ENCODE measurements at places on chromosomes 1 and 21.
A peak's percentile ranks its signal among the peaks of the same experiment; 100 is the strongest.

GRCh38 chr1:70429219-70429618, 18.2 kb downstream of the CTH start:
- peak; percentile 85 for DNase-seq

GRCh38 chr21:46129846-46130651, 25.3 kb downstream of the FTCD start:
- DNase-seq, result no peak

GRCh38 chr21:36241717-36242116, 78.3 kb upstream of the MORC3 start:
- no peak for DNase-seq

GRCh38 chr1:44261962-44262361, 48.7 kb downstream of the DMAP1 start:
- no peak for DNase-seq

GRCh38 chr1:147202576-147202975, 22.6 kb downstream of the FMO5 start:
- DNase-seq, result no peak

DNA sequence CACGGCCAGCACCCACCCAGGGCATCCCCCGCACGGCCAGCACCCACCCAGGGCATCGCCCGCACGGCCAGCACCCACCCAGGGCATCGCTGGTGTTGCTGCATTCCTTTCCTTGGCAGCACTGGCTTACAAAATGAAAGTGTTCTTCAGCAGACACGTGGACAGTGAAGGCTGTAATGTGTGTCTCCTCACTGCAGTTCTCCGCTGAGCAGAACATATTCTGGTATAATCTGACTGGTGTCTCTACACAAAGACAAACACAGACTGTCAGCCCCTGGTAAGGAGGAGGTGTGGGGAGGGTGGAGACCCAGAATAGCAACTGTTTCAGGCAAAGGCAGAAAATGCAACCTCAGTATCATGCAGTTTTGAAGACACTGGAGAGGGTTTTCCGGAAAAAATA, 7.3 kb downstream of the LYPD8 start:
- DNase-seq, result no peak

- DNase-seq, result peak; percentile 67
Measured at GRCh38 chr1:40185951-40186864, 25.0 kb downstream of the RLF start.

DNA sequence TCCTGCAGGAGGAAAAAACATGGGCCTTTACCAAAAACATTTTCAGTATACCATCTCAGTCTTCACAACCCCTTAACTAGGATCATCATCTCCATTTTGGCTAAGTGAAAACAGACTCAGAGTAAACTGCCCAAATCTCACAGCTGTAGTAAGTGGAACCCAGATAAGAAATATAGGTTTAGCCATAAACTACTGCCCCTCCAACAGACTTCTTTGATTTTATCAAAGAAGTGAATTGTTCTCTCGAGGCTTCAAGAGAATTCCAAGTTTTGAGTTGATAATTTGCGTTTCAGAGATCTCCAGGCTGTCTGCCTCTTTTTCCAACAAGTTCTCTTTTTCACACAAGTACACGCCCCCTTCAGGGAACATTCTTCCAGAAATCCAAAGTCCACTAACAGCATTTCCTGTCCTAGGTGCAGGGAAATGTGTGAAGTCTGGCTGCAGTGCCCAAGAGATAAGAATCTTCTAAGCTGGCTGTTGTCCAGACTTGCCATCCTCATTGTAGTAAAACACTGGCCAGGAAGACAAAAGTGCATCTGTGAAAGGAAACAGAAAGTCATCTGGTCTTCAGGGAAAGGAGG, 30.8 kb downstream of the RNF19B start:
- DNase-seq, result peak; percentile 38

DNA sequence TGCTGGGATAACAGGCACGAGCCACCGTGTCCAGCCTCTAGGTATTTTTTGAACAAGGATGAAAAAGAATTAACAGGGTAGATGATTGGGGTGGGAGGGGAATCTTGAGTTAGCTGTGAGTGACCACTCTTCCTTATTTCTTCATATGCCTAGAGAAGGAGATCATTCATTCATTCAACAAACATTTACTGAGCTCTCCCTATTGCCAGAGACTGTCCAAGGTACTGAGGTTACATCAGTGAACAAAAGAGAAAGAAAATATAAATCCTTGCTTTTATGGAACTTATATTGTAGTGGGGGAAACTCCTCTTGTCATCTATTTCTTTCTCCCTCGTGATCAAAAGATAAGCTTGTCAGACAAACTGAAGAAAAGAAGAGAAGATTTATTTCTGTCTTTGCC, 62.9 kb downstream of the S1PR1 start:
- no peak for DNase-seq

DNA sequence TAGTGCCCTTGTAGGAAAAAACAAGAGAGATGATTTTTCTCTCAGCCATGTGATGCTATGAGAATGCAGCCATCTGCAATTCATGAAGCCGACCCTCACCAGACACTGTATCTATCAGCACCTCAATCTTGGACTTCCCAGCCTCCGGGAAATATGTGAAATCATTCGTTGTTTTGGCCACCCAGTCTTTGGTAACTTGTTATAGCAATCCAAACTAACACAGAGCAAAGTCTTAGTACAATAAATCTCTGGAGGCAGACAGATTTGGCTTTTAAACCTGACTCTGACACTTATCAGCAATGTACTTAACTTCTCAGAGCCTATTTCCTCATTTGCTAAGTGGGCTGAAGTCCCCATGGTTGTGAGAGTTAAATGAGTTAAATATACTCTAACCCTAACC, 5.1 kb upstream of the MED18 start:
- no peak for DNase-seq

GRCh38 chr1:9449976-9450696, 89.1 kb upstream of the SLC25A33 start:
- peak; percentile 57 for DNase-seq

DNA sequence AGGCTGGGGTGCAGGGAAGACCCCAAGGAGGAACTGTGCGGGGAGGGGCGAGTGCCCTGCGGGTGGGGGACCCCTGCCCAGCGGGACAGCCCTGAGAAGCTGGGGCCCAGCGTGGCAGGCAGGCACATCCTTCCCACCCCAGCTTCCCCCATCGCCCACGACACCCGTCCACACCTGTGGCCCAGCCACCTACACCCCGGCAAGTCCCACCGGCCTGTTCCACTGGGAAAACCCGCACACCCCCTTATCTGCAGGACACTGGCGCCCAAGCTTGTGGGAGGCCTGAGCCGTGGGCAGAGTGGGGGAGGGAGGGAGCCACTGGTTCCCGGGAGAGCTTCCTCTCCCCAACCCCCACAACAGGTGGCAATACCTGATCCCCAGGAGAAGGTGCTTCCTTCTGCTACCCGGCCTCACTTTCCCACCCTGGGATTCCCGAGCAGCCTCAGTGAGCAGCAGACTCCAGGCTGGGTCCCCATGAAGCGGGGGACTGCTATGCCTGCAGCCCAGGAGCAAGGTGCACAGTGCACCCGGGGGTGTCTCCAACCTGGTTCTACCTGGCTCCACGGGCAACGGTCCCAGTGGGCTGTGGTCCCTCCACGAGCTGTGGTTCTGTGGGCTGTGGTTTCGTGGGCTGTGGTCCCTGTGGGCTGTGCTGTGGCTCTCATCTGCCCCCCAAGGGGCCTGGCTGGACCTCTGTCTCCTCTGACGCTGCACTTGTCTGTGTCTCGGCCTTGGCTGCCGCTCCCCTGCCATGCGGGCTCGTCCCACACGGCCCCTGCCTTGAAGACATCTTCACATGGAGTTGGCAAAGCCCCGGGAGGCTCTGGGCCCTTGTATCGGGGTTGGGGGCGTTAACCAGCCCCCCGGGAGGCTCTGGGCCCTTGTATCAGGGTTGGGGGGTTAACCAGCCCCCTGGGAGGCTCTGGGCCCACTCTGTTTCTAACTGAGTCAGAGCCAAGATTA, 37.8 kb upstream of the POFUT2 start:
- no peak for DNase-seq

- no peak for DNase-seq
Measured at GRCh38 chr1:9399510-9400424, 107.1 kb downstream of the SPSB1 start.

- no peak for DNase-seq
Measured at GRCh38 chr1:4673494-4673893, 19.1 kb downstream of the AJAP1 start.

DNA sequence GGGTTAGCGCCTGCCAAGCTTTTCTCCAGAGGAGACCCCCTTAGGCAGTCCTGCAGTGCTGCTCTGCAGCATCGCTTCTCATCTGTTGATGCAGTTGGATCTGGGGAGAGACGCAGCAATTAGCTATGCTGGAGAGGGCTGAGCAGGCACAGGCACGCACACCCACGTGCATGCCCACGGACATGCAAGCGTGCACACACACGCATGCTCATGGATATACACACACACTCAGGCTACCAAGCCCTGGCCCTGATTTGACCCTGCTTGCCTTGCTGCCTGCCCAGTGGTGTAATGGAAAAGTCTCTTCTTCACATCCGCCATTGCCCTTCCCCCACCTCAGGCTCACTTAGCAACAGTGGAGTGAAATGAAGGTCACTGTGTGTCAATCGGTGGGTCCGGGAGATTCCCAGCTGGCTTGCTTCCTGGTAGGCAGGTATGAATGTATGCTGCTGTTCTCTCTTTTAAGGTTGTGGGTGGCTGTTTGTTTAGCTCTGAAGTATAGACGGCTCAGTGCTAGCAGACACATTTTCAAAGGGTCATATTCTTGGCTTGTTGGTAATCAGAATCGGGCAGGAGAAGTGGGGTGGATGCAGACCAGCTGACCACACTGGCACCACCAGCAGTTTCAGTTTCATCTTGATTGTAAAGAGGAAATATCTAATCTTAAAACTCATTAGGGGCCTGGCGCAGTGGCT, 9.5 kb downstream of the ATP1B1 start:
- DNase-seq, result peak; percentile 93

GRCh38 chr1:182109771-182110170, 48.3 kb upstream of the ZNF648 start:
- no peak for DNase-seq

DNA sequence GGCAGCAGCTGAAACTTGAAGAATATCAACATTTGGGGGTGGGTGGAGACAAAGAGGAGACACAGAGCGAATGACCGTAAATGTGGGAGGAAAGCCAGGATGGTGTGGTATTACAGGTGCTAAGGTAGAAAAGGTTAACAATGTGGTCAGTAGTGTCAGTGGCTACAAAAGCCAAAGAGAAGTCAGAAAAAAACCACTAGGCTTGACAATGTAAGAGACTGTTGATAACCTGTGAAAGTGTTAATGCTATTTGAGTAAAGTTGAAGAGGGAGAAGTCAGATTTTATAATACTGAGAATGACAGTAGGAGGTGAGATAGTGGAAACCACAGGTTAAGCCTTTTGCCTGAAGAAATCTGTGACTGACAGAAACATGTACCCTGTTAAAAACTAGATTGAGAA, 120.8 kb downstream of the CLEC20A start:
- DNase-seq, result no peak

- DNase-seq, result peak; percentile 45
Measured at GRCh38 chr1:159790237-159790917, 9.6 kb downstream of the DUSP23 start.

DNA sequence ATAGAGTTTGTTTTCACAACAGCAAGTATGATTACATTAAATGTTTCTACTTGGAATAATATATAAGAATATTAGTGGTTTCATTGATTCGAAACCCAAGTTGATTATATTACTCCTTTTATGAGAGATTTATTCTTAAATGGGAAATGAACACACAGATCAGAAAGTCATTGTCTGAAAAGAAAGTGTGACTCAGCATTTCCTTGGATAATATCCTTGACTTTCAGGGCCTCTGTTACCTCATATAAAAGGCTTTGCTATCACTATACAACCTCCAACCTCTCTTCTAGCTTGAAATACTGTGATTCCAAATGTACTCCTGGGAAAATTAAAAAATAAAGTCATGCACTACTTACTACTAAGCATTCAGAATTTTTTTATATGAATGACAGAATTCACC, 295.3 kb upstream of the LYPLAL1 start:
- DNase-seq, result peak; percentile 64

DNA sequence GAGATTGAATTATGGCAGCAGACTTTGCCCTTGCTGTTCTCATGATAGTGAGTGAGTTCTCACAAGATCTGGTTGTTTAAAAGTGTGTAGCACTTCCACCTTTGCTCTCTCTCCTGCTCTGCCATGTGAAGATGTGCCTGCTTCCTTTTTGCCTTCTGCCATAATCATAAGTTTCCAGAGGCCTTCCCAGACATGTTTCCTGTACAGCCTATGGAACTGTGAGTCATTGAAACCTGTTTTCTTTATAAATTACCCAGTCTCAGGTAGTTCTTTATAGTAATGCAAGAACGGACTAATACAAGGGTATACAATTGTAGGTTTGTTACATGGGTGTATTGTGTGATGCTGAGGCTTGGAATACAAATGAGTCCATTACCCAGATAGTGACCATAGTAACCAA, 4.2 kb downstream of the SPRR1B start:
- DNase-seq, result peak; percentile 69

DNA sequence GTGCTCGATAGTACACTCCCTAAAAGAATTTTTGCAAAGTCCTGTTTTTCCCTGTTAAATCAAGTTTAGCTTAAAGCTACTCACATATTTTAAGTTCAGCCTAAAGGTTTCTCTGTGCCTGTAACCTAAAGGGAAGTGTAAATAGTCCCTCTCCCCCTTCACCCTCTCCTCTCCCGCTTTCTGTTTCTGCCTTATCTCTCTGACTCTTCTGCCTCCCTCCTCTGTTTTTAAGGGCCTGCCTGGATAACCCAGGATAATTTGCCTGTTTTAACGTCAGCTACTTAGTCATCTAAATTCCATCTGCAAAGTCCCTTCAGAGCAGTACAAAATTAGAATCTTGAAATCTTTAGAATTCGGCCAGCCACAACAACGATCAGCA, 92.6 kb downstream of the NID1 start:
- DNase-seq, result peak; percentile 15

DNA sequence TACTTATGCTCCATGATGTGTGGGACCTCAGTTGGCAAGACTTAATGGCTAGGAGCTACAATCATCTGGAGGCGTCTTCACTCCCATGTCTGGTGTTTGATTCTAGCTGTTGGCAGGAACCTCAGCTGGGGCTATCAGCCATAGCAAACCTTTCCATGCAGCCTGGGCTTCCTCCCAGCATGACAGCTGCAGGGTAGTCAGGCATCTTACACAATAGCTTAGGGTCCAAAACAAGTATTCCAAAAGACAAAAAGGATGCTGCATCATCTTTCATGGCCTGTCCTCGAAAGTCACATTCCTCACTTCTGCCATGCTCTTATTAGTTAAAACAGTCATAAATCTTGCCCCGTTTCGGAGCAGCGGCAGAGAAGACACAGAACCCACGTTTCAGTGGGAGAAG, 90.9 kb downstream of the LRRC8C start:
- DNase-seq, result peak; percentile 25

DNA sequence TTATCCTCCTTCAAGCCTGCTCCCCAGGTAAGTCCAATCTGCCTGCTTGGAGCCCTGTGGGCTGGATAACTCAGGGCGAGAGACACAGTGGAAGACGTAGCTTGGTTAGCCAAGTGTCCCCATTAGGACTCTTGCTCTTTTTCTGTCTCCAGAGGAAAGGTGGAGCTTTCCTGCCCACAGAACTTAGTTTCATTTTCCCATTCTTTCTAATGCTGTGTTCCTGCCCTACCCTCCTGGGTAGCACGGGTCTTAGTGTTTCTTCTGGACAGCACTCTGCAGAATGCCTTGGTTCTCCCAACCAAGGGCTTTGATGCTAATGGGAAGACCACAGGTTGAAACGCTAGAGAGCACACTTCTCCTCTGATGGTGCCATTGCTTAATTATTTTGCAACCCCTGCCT, 92.5 kb upstream of the LRRC8D start:
- DNase-seq, result no peak

GRCh38 chr1:207810606-207811295, 58.9 kb downstream of the CD46 start:
- no peak for DNase-seq

Data from bronchial epithelial cell (primary cell).